ENCODE measurements at places on chromosomes 7 and 10. TPM values are rescaled to one million over a fixed set of nuclear protein-coding genes. Genes with fewer than 3 reads are reported as not detected.

The CRCP gene
- total RNA-seq, result 36.6 TPM

The SORCS1 gene
- total RNA-seq, result not detected

The PLAU gene
- 26.0 TPM for total RNA-seq

The GIMAP1 gene
- total RNA-seq, result 10.4 TPM

The DLG5 gene
- total RNA-seq, result 13.4 TPM

The FAM24B gene
- 14.1 TPM for total RNA-seq

The CLDN3 gene
- 0.27 TPM for total RNA-seq

The MNX1 gene
- not detected for total RNA-seq

The FAM237B gene
- total RNA-seq, result not detected

The TMEM196 gene
- not detected for total RNA-seq

The DNAJB9 gene
- total RNA-seq, result 17.0 TPM

The CAPZA2 gene
- 509 TPM for total RNA-seq

The GFRA1 gene
- total RNA-seq, result not detected
